ENCODE measurements at places on chromosomes 11 and 22.

DNA sequence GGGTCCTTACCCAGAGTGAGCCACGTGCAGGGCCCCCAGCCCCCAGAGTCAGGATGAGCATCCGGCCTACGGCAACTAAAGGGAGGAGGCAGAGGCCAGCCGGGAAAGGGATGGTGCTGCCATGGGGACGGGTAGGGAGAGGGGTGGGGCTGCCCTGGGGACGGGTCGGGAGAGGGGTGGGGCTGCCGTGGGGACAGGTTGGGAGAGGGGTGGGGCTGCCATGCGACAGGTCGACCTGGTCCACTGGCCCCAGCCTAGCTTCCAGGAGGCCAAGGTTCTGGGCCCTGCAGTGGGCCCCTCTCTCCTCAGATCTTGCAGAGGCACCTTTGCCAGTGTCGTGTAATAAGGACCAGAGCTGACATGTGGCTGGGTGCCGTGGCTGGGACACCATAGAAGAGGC, 187.7 kb downstream of the BRD1 start:
- no peak for DNase-seq

GRCh38 chr11:10333490-10333889, 28.6 kb downstream of the ADM start:
- no peak for DNase-seq

- DNase-seq: no peak
Observed at GRCh38 chr11:107041088-107041444, 22.8 kb upstream of the GUCY1A2 start.

DNA sequence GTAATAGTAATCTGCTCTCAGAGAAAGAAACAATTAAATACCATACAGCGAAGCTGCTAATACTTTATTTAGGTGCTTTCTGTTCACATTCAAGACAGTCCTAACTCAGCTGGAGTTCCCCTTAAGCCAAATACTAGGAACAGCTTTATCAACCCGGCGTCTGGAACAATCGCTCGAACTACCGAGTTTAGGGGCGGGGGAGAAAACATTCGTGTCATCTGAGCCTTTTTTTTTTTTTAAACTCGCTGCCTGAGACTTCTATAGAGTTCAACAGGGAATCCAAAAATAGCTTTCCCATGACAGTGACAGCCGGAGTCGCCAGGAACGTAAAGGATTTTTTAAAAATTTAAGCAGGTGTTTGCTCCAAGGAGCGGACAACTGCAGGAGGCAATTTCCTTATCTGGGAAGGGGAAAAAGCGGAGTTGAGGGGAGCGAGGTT, 852 bp downstream of the TRAF6 start:
- no peak for DNase-seq

DNA sequence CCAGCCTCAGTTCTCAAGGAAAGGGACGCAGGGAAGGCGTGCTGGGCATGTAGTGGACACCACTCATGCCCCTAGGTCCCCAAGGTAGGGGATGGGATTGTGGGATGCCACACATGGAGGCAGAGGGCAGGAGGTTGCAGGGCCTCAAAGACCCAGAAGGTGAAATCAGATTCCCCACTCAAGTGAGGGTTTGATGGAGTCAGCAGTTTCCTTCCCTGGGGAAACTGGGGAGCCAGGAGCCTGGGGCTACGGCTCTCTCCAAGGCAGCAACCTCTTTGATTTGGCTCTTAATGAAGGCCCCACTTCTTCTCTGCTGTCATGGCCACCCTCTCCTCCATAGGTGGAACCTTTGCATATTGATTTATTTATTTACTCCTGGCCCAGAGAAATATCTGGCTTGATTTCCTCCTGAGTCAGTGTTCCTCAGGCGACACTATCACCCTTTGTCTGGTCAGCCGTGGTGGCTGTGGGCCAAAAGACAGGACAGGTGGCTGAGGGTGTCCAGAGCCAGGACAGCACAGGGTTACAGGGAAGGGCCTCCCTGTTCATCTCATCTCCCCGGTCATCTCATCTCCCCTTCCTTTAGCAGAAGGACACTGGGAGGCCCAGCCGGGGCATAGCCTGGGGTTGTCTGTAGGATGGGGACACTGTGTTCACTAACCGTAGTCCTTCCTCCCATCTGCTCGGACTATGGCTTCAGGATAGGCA, 9.6 kb downstream of the GNAZ start:
- DNase-seq: no peak

DNA sequence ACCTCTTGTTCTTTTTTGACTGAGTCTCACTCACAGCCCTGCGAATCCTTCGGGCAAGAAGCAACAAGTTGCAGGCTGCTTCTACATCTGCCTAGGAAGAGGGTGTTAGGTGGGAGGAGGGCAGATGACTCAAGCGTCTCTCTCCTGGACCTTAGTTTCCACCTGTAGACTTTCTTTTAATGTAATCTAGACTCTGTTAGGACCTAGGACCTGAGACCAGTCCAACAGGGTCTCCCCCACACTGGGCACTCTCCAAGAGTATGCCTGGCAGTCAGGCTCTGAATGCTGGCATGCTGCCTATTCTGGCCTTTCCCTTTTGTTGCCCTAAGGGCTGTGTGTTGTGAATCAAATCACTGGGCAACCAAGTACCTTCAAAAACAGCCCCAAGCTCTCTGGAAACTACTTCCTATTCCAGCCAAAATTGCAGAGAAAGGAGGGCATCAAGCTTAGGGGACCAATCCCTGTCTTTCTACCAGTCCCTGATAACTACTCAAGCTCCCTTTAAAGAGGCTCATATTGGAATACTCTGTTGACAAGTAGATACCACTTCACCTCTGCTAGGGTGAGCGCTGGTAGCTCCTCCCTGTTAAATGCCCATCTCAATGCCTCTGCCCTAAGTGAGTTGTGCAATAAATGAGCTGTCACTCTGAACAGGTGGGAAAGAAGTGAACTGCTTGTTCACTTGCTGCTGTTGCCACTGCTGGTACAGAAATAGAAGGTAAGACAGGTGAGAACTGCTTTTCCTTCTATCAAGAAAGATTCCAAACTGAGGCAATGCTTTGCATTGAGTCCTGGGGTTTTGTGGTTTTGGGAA, at the start of gene BBOX1:
TSS of gene BBOX1 (plus strand) at position 514 of the 814 bp plus-strand sequence. CDS start 14,616 bp downstream, outside the sequence.
- DNase-seq: no peak

- no peak for DNase-seq
Observed at GRCh38 chr22:17117890-17118289, 3.3 kb downstream of the TMEM121B start.

DNA sequence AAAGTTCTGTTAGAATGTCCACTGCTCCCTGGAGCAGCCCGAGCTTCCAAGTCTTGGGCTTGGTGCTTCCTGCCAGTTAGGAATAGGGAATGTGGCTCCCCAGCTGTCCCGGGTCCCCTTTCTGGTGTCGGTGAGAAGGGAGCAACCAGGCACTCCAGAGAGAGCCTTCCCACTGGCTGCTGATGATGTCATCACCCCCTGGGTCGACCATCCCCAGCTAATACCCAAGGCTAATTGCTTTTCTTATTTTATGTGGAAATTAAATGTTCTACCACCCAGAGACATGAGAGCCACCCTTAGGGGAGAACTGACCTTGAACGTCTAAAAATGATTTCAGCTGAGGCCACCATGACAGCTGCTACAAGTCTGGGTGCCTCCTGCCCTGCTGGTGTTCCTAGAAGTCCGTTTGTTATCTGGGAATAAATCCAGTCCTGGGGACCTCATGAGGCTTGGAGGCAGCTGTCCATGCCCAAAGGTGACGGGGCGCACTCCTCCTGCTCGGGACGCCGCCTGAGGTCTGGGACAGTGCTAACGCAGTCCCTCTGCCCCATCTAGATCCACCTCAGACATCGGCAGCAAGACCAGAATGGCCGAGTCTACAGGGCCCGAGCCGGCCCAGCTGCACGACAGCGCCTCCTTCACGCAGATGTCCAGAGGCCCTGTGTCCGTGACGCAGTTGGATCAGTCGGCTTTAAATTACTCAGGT, 42.3 kb downstream of the C11orf91 start:
- no peak for DNase-seq

DNA sequence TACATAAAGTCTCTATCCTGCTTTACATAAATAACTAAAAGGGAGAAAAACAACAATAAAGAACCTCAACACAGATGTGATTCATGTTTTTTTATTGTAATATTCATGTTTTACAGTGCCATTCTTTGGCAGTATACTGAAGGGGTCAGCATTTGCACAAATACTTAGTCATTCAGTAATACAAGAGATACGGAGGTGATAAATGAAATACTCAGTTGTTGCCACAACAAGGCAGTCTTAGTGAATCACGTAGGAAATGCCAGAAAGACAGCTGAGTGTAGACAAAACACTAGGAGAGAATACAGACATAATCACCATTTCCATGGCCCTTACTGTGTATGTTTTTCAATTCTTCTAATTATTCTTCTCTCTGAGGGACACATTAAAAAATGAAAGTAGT, 910.4 kb downstream of the METTL15 start:
- DNase-seq: no peak

DNA sequence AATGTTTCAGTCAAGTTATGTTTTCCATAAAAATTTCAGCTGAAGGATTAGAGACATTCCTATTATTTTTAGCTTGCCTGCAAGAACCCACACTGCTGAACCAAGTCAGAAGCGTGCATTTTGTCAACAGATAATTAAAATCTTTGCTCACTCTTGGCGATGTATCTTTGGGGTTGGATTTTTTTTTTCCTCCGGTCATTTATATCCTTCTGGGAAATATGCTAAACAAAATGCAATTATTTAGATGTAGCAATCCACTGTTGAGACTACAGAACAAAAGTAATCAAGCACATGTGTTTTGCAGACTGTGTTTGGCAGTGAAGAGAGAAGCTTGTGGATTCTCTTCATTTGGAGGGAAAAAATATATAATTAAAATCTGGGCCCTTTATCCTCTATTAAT, 15.3 kb upstream of the NELL1 start:
- no peak for DNase-seq

GRCh38 chr11:91263496-91264365, 960.9 kb upstream of the FAT3 start:
- no peak for DNase-seq

GRCh38 chr22:17700778-17701177, 62.2 kb downstream of the BCL2L13 start:
- no peak for DNase-seq
